Hypothalamus (tissue), 51 donors: ENCODE measurements at places on chromosomes 3 and 15.

GRCh38 chr15:41648097-41648496 lies 12.1 kb upstream of the MGA start:
- DNase-seq, result no peak

DNA sequence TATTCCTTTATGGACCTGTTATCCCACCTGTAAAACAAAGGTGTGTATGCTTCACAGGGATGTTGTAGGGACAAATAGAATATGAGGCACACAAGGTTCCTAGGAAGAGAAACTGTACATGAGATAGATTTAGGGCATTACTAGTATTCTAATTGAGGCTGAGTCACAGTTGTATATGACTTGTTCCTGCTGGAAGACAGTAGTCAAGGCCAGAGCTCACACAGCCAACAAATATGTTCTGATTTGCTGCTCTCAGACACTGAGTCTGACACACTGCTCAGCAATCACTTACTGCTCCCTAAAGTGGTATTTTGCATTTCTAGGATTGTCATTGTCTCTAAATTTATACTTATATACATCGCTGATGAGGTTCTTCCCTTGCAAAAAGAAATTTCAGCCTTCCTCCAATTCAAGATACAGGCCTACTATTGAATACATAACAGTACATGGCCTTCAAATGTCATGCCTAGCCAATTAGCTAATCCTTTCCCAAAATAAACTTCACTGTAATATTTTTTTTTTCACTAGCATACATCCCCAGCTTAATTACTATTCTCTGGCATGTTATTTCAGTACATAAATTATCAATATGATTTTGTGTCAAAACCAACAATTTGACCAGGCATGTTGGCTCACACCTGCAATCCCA lies 69.8 kb downstream of the TIGIT start:
- no peak for DNase-seq

- DNase-seq, result no peak
Measured at GRCh38 chr3:172132159-172132586, 92.8 kb downstream of the FNDC3B start.

DNA sequence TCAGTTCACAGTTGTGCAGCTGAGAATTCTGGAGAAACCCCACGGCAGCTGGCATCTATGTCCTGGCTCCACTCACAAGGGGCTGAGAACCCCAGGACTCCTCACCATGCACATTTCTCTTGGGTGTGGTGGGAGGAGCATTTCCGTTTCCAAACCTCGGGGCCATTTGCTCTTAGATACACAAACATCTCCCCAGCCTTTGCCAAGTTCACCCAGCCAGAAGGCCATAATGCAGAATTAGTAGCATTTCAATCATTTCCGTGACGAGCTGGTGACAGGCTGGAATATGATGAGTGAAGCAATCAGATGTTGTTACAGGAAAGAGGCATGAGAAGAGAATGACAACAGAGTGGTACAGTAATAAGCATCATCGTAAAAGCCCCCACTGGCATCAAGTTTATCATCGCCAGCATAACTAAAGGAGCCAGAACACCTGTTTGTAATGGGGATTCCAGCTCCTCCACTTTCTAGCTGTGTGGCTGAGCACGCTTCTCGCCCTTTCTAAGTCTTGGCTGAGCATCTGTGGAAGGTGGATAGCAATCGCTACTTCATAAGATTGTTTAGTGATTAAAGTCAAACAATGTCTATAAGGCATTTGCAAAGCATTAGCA lies 82.0 kb downstream of the LIPC start:
- DNase-seq, result no peak

- no peak for DNase-seq
Measured at GRCh38 chr15:46266661-46267060, 631.8 kb downstream of the SQOR start.

- no peak for DNase-seq
Measured at GRCh38 chr3:65854606-65855304, 184.0 kb downstream of the MAGI1 start.

DNA sequence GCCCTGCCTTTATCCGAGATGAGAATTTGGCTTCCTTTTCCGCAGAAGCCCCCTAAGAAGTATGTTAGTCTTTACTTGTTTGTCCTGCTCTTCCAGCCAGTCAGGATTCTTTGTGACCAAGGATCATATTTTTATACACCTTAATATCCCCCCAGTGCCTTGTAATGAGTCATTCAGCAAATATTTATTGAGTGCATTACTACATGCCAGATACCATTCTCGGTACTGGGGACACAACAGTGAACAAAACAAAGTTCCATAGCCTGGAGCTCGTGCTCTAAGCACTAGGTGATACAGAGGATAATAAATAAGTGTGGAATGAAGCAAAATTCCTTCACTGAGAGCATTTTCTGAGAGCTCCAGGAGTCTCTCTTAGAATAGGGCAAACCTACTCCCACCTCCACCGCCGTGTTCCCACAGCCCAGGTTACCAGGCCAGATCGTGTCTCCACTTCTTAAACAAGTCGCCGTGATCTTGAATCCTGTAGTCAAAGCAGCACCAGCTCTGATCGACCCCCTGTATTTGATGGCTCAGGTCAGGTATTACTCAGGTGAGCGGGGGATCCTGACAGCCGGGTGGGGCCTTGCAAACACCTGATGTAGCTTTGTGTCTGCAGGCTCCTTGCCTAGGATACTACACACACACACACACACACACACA lies 18.5 kb downstream of the TTC21A start:
- DNase-seq, result no peak

DNA sequence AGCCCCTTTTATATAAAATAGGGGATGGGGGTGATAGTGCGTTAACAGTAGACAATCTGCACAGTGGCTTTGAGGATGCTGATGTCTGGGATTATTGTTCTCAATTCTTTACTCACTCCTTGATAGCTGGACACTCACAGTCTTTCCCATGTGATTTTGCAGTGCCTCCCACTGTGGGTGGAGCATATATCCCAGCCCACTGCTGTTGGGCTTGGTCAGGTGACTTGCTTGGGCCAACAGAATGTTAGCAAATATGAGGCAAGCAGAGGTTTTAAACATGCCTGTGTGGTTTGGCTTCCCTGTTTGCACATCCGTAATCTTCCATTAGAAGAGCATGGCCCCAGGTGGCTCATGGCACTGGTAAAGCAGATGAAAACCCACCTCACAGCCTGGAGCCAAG lies 46.5 kb downstream of the CPA3 start:
- no peak for DNase-seq

- no peak for DNase-seq
Measured at GRCh38 chr3:56125358-56126005, 342.8 kb downstream of the ERC2 start.

DNA sequence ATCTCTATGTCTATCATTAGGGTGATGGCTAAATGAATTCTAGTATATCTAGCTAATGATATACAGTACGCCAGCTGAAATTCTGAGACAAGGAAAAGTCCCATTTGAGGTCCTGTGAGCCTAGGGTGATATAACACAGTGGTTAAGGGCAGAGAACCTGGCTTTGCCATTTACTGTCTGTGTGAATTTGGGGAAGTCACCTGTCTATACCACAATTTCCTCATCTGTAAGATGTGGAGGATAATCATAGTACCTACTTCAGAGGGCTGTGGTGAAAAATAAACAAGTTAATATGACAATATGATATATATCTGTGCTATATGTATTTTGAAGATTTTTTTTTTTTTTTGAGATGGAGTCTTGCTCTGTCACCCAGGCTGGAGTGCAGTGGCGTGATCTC lies 9.8 kb upstream of the ANKDD1A start:
- no peak for DNase-seq

GRCh38 chr15:63086271-63086670 lies 35.4 kb upstream of the LACTB start:
- DNase-seq, result no peak
